ENCODE measurements at places on chromosomes 7 and 10.

- DNase-seq: no peak
These were observed 162.6 kb downstream of the CTNNA3 start for GRCh38 chr10:67533376-67533775.

- DNase-seq: no peak
These were observed 106.3 kb downstream of the GLRX3 start for GRCh38 chr10:130242513-130242912.

DNA sequence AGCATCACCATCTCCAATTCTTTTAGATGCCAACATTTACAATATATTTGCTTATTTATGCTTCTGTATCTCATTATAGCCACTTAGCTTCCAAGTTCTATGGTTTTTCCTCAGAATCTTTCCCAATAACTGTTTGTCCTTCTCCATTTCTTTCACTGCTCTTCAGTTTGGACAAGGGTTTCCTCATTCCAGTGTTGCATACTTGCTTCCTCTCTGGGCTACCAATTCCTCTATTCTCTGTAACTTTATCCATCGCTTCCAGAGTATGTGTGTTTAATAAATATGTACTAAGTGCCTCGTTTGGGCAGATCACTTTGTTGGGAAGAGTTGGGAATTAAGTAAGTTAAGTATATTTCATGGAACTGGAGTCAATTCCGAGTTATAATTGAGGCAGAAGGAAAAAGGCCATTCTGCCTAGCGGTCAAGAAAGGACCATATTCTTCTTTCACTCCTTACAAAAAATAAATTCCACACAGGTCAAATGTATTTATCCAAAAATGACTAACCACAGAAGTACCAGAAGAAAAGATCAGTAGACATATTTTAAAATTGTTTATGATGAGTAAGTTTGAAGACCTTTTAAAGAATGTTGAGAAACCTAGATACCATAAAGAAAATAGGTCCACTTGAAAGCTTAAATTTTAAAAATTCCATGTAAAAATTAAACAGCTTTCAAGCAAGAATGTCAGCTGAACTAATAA is 10.8 kb downstream of the STAMBPL1 start:
- no peak for DNase-seq

DNA sequence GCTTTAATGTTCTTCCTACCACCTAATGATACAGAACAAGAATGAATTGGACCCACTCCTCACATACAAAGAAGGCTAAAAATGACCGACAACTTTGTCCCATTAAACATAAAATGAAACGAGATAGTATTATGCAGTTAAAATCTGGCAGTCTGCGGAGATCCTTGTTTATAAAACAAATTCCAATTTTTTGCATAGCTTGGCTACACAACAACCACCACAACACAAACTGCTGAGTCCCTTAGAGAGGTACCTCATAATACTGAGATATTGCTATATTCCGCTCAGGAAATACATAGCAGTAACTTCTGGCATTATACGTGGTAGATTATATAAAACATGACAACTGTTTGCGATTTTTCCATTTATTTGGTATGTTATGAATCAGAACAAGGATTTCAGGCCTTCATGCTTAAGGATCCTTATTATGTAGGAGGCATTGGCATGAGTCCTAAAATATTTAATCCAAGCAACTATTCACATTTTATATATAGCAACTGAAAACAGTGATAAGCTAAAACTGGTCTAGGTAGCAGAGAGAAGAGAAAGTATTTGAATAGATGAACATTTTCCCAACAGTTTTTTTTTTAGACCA is 96.0 kb downstream of the ANK3 start:
- DNase-seq: no peak

DNA sequence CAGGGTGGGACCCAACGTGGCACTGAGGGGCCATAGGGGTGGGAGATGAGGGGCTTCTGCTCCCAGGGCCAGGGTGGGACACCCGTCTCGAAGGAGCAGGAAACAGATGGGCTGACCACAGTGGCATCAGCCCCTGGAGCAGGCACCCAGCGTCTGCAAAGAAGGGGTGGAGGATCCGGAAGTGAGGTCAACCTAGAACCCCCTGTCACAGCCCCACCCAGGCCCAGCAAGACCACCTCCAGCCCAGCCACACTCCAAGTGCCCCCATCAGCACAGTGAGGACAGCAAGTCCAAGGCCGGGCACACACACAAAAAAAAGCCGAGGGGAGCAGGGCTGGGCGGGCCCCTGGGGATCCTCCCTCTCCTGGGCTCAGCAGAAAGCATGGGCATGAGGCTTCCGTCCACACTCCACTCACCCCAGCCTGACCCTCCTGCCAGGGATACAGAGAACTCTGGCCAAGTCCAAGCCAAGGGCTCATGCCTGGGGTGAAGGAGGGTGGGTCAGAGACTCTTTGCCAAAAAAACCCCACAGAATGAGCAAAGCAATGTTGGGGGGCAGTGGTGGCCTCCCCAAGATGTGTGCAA is 111.0 kb downstream of the FOXL3 start:
- DNase-seq: no peak

DNA sequence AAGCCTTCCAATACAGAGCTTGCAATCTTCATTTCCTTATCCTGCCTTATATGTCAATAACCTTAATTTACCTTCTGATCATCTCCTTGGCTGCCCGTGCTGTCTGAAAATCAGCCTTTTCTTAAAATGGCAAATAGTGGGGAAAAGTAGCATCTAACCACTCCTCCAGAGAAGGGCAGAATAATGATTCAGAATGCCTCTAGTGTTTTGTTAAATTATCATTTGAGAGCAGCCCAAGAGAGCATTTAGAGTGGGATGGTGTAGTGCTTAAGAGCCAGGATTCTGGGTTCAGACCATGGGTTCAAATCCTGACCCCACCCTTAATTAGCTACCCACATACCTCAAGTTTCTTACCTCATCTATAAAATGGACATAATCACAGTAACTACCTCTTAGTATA is 4.6 kb upstream of the TMEM139 start:
- no peak for DNase-seq

- no peak for DNase-seq
These were observed 160.3 kb upstream of the LYZL2 start for GRCh38 chr10:30789806-30790205.

DNA sequence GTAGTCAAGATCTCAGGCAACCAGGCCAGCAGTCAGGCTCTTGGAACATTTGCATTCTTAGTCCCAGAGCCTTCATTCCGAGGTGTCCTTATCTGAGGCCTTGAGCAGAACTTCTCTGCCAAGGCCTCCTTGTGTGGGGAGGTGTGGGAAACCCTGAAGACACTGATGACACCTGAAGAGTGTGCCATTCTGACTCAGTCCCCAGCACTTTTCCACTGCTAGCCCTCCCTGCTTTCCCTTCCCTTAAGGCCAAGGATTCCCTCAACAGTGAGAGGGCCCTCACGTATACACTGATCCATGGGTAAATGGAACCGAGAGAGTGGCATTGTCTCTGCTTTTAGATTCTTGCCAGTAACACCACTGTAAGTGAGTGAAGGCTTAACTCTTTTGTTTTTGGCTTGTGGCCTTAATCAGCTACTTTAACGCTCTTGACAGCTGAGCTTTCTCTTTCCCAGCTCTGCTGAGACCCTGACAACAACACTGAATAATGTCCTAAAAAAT is 30.3 kb downstream of the TRDMT1 start:
- no peak for DNase-seq

DNA sequence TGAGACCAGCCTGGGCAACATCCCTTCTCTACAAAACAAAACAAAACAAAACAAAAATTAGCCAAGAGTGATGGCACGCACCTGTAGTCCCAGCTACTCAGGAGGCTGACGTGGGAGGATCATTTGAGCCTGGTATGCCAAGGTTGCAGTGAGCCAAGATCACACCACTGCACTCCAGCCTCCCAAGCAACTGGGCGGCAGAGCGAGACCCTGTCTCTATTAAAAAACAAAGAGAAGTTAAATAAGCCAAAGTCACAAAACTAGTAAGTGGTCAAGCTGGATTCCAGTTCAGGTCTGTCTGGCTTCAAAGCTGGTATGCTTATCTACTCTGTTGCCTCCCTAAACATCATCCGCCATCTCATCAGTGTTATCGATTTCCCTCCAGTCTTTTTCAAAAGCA is 110.8 kb downstream of the ARID5B start:
- DNase-seq: no peak
